M059J (cell line): ENCODE measurements at places on chromosomes 2 and 18.
A peak's percentile ranks its signal among the peaks of the same experiment; 100 is the strongest.

GRCh38 chr2:31141443-31142085 is 3.3 kb upstream of the GALNT14 start:
- DNase-seq, result no peak

DNA sequence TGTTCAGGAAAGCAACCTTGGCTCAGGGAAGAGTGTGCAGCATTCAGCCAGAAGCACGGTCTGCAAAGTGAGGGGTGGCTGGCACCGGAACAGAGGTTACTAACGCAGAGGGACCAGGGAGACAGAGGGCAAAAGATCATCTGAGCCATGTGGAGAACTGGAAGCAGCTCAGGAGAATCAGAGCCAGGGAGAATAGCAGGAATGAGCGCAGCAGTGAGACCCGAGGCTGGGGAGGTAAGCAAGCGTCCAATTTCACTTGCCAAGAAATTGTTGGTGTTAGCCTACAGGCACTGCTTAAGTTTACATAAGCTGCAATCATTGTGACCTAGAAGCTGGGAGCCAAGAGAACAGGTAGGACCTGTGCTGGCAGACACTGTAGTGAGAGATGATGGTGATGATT is 372.6 kb upstream of the POU3F3 start:
- DNase-seq, result no peak

DNA sequence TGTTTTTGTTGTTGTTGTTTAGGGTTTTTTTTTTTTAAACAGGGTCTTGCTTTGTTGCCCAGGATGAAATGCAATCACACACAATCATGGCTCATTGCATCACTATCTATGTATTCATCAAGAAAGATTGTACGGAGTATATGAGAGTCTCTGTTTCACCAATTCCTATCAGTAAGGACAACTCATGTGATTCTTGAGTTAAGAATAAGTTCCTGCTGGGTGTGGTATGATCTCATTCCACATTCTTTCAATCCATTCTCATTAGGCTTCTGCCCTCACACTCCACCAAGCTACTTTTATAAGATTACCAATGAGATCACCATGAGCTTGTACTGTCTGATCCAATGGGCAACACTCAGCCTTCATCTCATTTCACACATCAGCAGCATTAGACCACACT is 9.1 kb upstream of the AP1S3 start:
- DNase-seq, result peak; percentile 54

- DNase-seq, result no peak
Observed at GRCh38 chr18:44733754-44734465, 53.2 kb downstream of the SETBP1 start.

DNA sequence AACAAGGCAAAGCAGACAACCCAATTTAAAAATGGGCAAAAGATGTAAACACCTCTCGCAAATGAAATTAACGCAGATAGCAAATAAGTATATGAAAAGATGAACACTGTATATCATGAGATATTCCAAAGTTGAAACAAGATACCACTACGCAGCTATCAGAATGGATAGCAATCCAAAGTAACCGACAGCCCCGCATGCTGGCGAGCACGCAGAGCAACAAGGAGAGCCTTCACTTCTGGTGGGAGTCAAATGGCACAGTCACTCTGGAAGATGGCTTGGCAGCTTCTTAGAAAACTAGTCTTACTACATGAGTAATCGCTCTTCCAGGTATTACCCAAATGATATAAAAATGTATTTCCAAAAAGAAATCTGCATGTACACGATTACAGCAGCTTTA is 1.4 kb downstream of the NDUFA10 start:
- no peak for DNase-seq

GRCh38 chr2:200357845-200358244 is 51.4 kb downstream of the SPATS2L start:
- no peak for DNase-seq

DNA sequence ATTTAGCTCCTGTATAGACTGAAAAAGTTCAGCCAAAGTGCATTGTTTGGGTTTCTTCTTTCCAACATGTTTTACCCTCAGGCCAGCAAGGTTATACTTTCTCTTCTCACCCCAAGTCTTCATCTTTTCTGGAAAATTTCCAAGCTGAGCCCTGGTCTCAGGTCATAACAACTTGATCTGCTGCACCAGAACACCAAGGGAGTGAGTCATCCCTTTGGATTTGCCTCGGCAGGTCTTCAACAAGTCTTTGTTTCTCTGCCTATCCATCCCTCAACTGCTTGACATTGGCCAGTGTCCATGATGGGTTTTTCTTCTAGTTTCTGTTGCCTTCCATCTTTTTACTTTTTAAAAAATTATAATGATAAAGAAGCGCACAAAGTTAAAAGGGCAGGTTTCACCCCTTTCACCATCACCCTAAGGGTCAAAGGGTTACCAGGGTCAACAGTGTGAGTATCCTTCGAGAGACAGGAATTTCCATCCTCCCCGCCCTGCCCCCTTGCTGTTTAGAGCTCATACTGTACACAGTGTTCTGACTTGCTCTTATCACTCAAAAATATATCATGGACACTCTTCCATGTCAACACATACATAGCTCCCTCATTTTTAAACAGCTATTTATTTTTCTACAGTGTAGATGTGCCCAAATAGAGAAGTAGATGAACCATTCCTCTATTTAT is 5.7 kb upstream of the SPATS2L start:
- peak; percentile 98 for DNase-seq

GRCh38 chr2:32403782-32404181 is 47.0 kb downstream of the BIRC6 start:
- DNase-seq, result no peak

DNA sequence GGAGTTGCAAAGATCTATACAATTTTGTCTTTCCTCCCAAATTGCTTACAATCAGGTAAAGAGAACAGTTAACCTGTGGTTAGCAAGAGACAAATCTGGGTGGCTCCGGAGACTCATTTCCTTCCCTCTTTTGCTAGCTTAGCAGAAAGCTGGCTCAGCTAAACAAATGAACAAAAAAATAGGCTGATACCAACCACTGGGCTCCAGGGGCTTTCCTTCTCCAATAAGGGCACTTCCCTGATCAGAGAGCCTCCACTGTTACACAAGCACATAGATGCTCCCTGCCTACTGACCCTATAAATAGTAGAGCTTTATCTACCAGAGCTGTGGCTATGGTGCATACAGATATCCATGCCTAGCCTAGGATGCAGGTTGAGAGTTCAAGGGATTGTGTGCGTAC is 90.1 kb upstream of the ARL5A start:
- DNase-seq, result no peak

GRCh38 chr2:98731894-98732349 is 990 bp upstream of the MGAT4A start:
- no peak for DNase-seq

GRCh38 chr2:208093128-208093527 is 31.2 kb downstream of the CRYGD start:
- DNase-seq, result no peak

GRCh38 chr2:177543007-177543760 is 150.6 kb downstream of the AGPS start:
- DNase-seq, result peak; percentile 74

DNA sequence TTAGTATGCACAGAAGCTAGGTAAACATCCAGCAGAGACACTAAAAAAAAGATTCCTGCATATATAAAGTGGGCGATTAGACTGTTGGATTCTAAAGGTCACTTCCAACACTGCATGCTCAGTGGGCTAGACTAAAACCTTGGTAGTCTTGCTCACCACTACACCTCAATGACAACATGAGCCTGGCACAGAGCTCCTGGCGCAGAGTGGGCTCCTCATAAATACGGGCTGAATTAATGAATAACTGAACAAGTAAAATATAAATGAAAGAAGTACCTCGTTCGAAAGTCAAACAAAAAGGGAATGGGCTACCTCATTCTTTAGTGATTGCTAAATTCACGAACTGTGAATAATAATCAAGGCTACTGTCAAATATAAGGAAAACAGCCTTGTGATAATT is 185.3 kb downstream of the STK39 start:
- no peak for DNase-seq

DNA sequence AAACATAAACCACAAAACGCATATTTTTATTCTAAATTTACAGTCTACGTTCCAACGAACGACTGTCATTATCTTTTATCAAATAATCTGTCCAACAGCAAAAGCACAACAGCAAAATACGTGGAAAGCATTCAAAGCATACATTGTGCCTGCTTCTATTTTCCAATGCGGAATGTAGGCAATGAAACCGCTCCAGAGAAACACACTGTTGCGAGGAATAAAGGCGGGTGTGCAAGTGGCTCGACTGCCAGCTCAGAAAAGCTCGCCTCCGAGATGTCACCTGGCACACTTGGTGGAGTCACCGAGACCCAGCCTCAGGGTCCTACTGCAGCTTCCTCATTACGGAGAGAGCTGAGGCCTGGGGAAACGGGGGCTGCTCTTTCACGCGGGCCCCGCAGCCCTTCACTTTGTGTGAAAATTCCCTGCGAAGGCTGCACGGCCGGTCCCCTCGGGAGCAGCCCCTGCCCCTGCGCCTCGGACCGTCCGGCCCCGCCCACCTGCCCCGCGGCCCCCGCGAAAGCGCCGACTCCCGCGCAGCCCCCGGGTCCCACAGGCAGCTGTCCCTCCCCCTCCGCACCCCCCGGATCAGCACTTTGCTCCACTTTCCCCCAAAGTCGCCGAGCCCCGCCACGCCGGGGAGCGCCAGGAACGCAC is 752 bp downstream of the MGAT4A start:
- no peak for DNase-seq

GRCh38 chr2:45675263-45675812 is 23.9 kb downstream of the PRKCE start:
- DNase-seq, result no peak

DNA sequence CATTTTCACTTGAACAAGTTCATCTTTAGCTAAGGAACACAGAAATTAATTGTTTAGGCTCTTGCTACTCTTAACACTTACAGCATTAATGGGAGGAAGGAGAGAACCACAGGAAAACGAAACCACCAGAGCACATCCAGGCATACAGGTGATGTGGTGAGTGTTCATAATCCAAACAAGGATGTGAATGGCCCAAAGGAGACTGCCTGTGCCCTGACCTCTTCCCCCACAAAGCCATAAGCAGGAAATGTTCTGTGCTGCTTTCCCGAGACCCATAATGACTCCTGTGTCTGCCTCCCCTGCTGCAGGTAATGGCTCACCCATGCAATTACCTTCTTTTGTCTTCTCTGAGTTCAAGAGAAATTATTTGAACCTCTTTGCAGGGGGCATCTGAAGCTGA is 295.9 kb upstream of the LINC00305 start:
- no peak for DNase-seq

DNA sequence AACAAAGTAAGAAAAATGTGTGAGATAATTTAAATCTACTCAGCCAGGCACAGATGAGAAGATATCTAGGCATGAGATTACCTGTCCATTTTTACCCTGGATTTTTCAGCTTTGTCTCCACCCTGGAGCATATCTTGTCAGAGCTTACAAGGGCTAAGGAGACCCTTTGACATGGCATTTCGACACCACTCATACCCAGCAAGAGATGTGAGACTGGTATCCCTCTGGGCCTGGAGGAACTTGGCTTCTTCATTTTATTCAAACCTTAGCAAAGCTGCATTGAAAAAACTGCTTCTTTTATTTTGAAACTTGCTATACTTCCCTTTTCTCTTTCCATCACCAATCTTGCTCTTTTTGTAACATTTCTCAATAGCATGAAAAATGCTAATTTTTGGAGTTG is 194.9 kb upstream of the HNMT start:
- DNase-seq, result no peak

DNA sequence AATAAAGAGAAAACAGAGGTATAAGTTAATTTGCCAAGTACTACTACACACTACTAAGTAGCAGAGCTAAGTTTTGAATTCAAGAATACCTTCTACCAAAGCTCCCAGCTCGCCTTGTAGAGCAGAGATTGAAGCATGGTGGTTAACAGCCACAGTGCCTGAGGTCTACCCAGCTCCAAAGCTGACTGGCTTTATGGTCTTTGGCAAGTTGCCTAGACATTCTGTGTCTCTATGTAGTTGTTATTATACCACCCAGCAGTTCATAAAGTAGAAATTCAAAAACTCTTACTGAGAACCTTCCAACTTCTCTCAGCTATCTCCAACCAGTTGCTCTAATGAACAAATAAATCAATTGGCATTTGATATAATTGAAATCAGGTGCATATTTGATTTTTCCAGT is 87.8 kb downstream of the PDE11A start:
- peak; percentile 48 for DNase-seq

DNA sequence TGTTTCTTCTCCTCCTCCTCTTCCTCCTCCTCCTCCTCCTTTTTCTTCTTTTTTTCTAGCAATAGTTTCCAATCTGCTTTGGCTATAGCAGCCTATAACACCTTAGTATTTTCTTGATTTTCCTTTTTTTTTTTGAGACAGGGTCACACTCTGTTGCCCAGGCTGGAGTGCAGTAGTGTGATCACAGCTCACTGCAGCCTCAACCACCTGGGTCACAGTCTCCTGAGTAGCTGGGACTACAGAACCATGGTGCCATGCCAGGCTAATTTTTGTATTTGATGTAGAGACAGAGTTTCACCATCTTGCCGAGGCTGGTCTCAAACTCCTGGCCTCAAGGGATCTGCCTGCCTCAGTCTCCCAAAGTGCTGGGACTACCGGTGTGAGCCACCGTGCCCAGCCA is 10.7 kb upstream of the THNSL2 start:
- DNase-seq, result no peak

DNA sequence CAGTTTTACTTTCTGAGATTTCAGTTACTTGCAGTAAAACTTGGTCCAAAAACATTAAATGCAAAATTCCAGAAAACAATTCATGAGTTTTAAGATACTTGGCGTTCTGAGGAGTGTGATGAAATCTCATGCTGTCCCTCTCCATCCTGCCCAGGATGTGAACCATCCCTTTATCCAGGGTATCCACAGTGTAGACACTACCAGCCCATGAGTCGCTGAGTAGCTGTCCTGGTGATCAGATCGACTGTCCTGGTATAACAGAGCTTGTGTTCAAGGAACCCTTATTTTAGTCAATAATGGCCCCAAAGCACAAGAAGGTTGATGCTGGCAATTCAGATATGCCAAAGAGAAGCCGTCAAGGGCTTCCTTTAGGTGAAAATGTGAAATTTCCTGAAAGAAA is 3.2 kb downstream of the SP100 start:
- no peak for DNase-seq

DNA sequence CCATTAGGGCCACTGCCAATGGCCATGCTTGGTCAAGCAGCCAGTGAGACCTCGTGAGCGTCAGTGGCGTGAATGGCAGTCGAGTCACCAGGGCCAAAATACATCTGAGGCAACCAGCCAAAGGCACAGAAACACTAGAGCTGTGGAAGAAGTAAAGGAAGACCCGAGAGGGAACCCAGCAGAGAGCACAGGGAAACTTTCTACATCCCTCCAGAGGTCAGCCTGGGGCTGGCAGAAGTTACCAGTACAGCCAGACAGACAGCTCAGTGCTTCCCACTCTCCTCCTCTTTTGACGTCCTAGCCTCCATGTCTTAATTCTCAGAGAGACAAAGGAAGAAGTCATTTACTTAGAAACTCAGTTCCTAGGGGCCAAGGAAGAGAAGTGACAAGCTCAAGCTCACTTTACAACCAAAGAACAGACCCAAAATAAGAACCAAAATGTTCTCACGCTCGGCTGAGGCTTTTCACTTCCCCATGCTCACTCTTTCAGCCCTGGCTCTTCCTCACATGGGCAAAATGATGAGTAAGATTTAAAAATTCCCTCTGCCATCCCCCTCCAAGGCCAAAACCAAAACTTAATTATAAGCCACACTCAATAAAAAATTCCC is 8.7 kb downstream of the CYRIA start:
- no peak for DNase-seq

GRCh38 chr2:201176081-201176481 is 6.9 kb upstream of the CASP10 start:
- DNase-seq, result no peak

GRCh38 chr2:198611201-198611600 is 806.8 kb downstream of the PLCL1 start:
- no peak for DNase-seq
